ENCODE measurements at places on chromosomes 7 and 10.

GRCh38 chr10:59682986-59683937 is 26.4 kb downstream of the SLC16A9 start:
- DNase-seq: no peak

- DNase-seq: no peak
Measured at GRCh38 chr7:97693586-97693985, 38.3 kb upstream of the TAC1 start.

- no peak for DNase-seq
Measured at GRCh38 chr10:48598936-48599829, 5.7 kb downstream of the ARHGAP22 start.

- no peak for DNase-seq
Measured at GRCh38 chr10:110379831-110380230, 75.1 kb upstream of the SMNDC1 start.

- DNase-seq: no peak
Measured at GRCh38 chr10:60890811-60891210, 53.2 kb downstream of the RHOBTB1 start.

DNA sequence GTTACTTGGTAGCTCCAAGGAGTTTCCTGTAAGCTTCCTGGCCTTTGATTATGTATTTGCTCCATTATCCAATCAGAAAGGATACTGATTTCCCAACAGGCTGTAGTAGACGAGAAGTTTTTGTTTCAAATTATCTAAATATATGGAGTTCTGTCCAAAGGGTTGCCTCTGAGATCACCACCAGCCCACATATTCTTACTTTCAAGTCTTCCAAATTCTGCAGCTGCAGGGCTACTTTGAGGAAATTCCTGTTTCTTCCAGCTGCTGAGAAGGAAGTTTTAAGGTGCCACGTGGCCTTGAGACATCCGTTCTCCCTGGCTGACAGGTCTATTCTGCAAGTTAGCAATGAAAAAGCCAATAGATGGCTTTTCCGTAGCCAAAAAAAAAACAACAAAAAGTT is 286.0 kb downstream of the TWIST1 start:
- no peak for DNase-seq

- DNase-seq: no peak
Measured at GRCh38 chr7:14905764-14906163, 3.2 kb upstream of the DGKB start.

DNA sequence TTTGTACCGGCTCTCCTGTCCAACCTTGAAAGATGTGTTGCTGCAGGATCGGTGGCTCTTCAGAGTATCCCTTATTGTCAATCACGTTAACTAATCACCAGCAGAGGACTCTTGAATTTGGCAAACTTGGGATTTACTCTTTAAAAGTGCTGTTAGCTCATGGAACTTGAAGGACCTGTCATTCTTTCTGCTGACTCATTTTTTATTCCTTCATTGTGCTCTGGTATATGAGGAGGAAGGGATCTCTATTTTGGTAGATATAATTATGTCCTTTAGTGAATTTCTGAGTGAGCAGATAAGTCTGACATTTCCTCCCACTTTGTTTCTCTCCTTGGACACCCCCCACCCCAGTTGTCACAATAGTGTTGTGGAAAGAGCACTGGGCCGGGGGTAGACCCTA is 175.1 kb upstream of the HDAC9 start:
- DNase-seq: no peak

All from activated T-cell treated with anti-CD3 and anti-CD28 coated beads for 4 hours (primary cell).